Purkinje cell (primary cell): ENCODE measurements at places on chromosomes 7 and 10. TPM values are rescaled to one million over a fixed set of nuclear protein-coding genes. Genes with fewer than 3 reads are reported as not detected.

The DENND2A gene
- polyA plus RNA-seq, result 0.99 and 1.4 TPM in 2 replicates

The LRRC4 gene
- 1.2 and 3.0 TPM in 2 replicates for polyA plus RNA-seq

The HGF gene
- 0.22 and 1.0 TPM in 2 replicates for polyA plus RNA-seq

The GAD2 gene
- 53.2 and 56.2 TPM in 2 replicates for polyA plus RNA-seq

The AKR1C3 gene
- polyA plus RNA-seq, result 5.4 and 8.9 TPM in 2 replicates

The RAPGEF5 gene
- polyA plus RNA-seq, result 16.7 and 28.7 TPM in 2 replicates
